ENCODE measurements at places on chromosomes 5 and 9.

GRCh38 chr5:14086261-14086660 lies 56.9 kb upstream of the TRIO start:
- no peak for DNase-seq

GRCh38 chr9:136119883-136120393 lies 1.3 kb upstream of the TMEM250 start:
- no peak for DNase-seq

DNA sequence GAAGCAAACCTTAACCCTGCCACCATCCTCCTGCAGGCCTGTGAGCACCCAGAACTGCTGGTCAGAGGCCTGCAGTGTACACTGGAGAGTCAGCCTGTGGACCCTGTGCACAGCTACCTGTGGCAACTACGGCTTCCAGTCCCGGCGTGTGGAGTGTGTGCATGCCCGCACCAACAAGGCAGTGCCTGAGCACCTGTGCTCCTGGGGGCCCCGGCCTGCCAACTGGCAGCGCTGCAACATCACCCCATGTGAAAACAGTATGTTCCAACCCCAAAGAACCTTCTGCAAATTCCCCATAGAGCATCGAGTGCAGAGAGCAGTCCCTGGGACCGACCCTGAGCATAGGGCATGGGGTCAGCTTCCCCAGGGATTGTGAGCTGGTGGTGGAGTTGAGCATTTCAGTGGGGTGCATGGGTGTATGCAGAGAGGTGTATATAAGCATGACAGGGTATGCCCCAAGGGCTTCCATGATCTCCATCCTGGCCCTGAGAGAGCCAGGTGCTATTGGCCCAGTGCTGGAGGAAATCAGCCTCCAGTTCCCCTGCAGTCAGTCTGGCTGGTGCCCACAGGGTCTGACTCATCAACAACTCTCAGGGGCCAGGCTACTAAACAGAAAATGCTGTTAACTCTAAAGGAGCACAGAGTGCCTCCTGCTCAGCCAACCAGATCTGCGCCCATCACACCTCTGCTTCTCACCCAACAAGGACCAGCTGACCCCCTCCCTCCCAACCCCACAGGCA lies 126.2 kb downstream of the SAXO1 start:
- no peak for DNase-seq

- no peak for DNase-seq
These were observed 59.3 kb downstream of the KCNT1 start for GRCh38 chr9:135761150-135761844.

- DNase-seq: no peak
These were observed 3.8 kb downstream of the FAM219A start for GRCh38 chr9:34454571-34455065.

GRCh38 chr9:104775574-104775936 lies 11.6 kb downstream of the NIPSNAP3B start:
- no peak for DNase-seq

GRCh38 chr5:1547236-1547635 lies 23.5 kb upstream of the LPCAT1 start:
- no peak for DNase-seq

GRCh38 chr5:16690243-16690852 lies 73.6 kb upstream of the RETREG1 start:
- no peak for DNase-seq

DNA sequence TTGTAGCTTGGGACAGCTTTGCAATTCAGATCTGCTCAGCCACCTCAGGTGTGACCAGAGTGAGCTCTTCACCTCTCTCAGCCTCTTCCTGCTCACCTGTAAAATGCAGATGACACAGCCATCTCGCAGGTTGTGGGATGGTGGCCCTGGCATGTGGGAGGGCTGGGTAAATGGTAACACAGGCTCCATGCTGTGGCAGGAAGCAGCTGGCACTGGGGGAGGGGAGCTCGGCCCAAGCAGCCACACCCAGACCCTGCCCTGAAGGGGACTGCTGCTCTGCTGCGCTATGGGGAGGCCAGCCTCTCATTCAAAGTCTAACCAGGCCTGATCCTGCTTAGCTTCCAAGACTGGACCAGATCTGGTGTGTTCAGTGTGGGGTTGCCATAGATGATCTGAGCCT lies 24.1 kb downstream of the PHF2 start:
- peak; percentile 20 for DNase-seq

DNA sequence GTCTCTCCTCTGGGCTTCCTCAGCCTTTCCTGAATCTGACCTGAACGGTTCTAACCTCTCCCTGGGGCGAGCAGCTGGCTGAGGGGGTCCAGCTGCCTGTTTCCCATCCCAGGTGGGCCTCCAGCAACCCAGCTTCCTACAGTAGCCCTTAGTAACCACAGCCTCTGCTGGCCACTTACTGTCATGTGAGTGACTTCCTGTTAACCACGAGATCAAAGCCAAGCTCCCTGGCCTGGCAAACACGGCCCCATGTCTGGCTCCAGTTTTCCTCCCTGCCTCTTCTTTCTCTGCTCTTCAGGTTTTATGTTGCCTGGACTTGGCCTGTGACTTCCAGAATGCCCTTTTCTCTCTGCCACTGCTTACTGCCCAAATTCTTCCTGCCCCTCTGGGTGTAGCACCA lies 47.2 kb upstream of the DAB2IP start:
- DNase-seq: no peak

DNA sequence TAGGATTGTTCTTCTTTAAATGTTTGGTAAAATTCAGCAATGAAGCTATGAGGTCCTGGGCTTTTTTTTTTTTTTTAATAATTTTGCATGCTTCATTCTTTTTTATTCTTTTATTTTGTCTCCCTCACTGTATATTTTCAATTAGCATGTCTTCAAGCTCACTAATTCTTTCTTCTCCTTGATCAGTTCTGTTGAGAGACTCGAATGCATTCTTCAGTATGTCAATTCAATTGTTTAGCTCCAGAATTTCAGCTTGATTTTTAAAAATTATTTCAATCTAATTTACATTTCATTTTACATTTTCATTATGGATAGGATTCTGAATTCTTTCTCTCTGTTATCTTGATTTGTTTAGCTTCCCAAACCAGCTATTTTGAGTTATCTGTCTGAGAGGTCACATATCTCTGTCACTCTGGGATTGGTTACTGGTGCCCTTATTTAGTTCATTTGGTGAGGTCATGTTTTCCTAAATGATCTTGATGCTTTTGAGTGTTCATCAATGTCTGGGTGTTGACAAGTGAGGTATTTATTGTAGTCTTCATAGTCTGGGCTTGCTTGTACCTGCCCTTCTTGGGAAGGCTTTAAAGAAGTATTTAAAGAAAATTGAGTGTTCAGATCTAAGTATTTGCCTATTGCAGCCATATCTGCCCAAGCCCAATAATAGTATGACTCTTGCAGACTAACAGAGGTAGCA lies 9.1 kb downstream of the LURAP1L start:
- DNase-seq: no peak

GRCh38 chr5:14762549-14763216 lies 98.2 kb downstream of the OTULIN start:
- no peak for DNase-seq
